AG10803 (cell line): ENCODE measurements at places on chromosomes 3 and 15.

- DNase-seq: no peak
Measured at GRCh38 chr3:136989781-136990524, 32.2 kb downstream of the IL20RB start.

DNA sequence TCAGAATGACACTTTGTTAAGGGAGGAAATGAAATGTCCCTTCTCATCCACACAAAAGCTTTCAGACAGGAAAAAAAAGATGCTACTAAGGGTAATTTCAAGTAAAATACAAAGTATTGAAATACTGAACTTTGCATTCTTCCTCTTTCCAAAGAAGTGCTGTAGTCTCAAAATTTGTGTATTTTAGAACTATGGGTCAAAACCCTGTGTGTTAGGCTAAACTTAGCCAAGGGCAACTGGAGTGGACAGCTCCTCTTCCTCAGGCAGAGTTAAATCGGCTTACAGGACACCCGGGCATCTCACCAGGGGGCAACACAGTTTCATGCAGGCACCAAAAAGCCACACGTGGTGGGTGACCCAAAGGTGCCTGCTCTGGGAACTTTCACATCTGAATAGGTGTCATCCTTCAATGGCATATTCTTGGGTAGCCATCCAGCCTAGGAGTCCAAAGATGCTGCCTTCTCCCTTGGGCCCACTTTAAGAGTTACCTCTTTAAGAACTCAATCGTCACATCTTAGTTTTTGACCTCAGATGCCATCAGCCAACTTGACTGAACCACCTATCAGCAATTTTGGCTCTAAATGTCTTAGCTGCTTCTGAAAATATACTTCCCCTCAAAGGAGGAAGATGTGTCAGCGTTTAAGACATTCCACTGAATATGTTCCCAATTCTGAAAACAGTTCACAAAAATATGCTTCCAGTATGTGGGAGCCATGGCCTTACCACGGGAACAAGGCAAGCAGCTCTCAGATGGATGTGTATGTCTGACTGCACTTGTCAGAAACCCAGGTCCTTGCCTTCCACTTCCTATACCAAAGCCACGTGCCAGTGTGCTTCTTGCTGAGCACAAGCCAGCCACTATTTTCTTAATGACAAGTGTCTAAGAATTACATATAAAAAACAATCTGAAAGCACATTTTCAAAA is 32.2 kb upstream of the MUC13 start:
- DNase-seq: no peak

GRCh38 chr3:111143-112069 is 85.2 kb upstream of the CHL1 start:
- DNase-seq: no peak

DNA sequence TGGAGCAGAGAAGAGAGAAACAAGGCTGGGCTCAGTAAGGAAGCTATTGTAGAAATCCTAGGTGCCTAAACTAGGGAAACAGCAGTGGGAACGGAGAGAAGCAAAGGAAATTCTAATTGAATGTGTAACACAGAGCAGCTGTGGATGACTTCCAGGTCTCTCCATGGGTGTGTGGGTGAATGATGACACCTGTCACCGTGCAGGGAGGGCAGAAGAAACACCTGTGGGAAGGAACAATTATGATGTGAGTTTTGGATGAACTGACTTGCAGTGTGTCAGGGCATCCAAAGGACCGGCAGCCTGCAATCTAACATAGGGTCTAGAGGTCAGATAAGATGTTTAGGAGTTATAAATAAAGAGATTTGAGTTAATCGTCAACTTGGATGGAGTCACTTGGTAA is 144.2 kb downstream of the RYR3 start:
- no peak for DNase-seq
